Fibroblast of skin of scalp (primary cell): ENCODE measurements at places on chromosomes 4 and X.

- DNase-seq: peak; percentile 34
These were observed 38.2 kb downstream of the HPGDS start for GRCh38 chr4:94304365-94304971.

DNA sequence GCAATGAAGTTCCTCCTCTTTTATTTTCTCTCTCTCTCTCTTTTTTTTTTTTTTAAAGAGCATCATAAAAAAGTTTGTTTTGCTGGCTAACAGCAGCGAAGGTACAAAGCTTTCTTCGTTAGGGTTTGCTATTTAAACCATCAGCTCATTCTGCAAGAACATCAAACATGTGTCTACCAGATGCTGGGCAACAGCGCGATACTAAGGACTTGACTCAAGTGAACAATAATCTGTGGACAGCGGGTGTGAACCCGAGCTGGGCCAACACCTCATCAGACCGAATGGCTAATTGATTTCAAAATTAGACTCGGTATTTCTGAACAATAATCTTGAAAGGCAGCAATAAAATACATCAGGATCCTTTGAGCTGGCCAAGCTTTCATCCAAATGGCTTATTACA, 246.4 kb downstream of the FBXO8 start:
- DNase-seq: no peak

- no peak for DNase-seq
These were observed 216.5 kb downstream of the MID1IP1 start for GRCh38 chrX:39017716-39018115.

- no peak for DNase-seq
These were observed 142.5 kb downstream of the RASL11B start for GRCh38 chr4:53004497-53005148.

DNA sequence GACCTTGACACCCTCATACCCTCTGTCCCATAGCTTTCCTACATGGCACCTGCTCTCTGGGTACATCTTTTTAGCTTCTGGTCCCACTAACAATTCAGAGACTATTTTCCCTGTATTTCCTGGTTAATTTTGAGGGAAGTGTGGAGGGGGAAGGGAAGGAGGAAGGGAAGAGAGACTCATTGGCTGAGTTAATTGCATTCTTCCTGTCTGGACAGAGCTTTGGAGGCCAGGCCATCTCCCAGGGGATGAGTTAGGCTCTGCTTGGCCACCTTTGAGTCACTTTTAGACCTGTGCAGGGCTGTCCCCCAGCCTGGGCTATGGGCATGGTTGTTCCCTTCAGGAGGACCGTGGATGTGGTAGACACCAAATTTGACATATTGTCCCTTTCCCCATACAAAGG, 167.9 kb upstream of the PGRMC2 start:
- DNase-seq: no peak

- DNase-seq: no peak
These were observed 220.4 kb upstream of the AGTR2 start for GRCh38 chrX:115949900-115950822.

- no peak for DNase-seq
These were observed 107.4 kb upstream of the MAMLD1 start for GRCh38 chrX:150255441-150256296.

DNA sequence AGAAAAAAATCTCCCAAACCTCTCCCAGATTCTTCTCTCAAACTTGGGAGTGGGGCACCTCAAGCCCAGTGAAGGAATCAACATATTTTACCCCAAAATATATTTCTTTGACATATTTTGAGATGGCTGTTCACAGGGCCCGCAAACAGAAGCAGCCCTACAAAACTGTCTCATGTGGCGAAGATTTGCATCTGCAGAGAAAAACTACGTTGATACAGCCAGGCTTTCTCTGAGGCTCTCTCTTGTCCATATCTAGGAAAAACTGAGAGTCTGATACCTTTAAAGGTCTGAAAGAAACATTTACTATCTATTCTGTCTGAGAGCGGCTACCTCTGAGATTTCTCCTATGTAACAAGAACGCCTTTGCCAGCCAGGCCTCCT, 23.3 kb upstream of the TMSB4X start:
- DNase-seq: no peak

DNA sequence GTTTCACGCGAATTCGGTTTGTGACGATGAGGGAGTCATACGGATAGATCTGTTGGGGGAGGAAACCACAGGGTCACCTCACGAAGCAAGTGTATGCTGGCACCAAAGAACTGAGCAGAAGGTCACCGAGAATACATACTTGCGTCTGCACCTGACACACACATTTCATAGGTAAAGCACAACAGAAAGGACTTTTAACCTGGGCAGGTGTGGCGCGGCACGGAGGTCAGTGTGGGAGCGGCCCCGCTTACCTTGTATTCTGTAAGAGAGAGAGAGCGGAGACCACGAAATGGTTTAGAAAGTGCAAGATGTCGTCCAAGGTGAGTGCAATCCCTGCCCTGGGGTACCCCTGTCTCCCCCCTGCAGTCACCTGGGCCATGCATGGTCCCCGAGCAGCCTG, 43.6 kb upstream of the AFAP1 start:
- no peak for DNase-seq

DNA sequence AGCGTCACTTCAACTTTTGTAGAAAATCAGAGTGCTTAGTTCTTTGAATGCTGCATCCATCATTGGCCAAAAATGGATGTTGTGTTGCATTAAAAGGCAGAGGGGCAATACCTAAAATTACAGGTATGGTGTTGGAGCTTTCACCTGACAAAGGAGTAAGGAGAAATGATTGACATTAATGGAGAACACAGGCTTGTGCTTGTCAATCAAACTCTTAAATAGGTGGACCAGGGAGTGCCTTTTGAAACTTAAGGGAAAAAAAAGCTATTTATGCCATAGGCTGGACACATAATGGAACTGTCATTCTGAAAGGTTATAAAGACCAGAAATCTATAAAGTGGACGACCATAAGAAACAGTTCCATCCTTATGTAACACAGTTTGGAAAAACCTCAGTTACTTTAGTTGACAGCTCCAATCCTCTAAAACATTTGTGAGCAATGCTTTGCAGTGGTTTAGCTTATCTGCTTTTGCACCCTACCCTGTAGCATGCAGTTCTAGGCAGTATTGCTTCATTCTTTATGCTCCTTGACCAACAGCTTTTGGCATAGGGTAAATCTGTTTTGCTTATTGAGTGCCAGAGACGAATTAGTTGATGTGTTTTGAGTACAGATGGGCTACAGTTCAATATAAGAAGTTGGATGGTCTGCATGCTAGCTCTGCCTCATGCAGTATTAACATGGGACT, 2.4 kb downstream of the HADH start:
- DNase-seq: no peak

- DNase-seq: peak; percentile 35
These were observed 124.6 kb downstream of the NDST3 start for GRCh38 chr4:118158763-118159375.

GRCh38 chr4:48242511-48243195, 27.0 kb downstream of the TEC start:
- no peak for DNase-seq

DNA sequence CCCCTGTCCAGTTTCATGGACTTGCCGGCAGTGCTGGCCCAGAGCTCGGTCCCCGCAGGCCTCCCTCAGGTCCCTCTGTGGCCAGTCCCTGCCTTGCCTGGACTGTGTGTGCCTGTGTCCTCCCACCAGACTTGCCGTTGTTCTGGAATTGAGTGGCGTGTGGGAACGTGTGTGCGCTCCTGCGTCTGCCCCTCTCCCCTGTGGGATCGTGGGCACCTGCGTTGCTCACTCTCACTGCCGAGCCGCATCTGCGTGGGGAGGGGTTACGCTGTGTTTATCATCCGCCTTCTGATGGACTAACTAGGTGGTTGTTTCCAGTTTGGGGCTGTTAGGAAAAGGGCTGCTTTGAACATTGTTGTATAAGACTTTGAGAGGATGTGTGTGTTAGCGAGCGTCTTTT, 21.2 kb downstream of the PCGF3 start:
- DNase-seq: no peak

DNA sequence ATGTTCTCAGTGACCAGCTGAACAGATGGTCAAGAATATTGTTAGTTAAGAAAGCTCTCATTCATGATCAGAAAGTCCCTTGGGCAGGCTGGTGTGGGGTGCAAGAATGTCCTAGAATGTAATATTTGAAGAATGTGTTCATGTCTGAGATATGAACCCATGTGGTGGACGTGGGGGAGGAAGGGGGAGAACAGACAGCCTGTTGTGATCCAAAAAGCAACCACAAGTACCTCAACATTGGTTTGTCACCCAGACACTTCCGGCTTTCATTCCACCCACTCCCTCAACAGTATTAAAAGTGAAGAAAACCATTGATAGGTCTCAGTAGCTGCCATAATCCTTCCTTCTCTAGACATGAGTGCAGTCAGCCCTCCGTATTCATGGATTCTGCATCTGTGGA, 82.2 kb downstream of the MAML3 start:
- DNase-seq: peak; percentile 97

- peak; percentile 33 for DNase-seq
These were observed 9.0 kb upstream of the RPL34 start for GRCh38 chr4:108611365-108611764.

DNA sequence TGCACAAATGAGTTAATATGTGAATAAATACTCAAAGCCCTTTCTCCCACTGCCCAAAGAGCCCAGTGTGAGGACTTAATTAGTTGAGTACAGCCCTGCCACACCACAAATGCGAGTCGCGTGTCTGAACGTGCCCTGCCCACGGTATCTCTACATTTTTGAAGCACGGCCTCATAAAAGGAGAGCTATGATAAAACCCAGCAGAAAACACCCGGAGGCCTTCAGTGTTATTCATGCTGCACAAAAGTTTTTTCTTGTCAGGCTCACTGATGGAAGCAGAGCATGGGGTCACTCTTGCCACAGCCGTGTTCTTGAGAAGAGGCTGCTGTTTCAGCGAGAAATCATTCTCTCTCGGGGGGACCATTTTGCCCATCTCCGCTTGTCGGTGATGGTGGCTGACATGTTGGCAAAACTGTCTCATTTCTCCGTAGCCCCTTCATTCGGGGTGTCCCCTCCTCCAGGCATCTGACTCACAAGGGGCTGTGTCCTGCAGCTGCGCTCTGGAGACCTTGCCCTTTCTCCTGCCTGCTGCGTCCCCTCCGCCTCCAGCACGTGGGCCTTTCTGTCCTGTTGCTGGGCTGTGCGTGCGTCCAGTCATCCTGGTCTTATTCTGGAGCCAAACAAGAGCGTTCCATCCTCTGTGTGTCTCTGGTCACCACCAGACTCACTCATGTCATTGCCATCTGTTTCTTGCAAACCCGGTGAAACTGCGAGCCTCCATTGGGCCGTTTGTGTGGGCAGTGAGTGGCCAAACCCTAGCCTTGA, 88.8 kb downstream of the SORCS2 start:
- DNase-seq: peak; percentile 69

GRCh38 chrX:134990801-134991481, at the start of gene SMIM10:
Gene SMIM10, plus strand, starts transcription at chrX:134990991. Its CDS starts 105 bp downstream, at chrX:134991096.
- DNase-seq: peak; percentile 75

DNA sequence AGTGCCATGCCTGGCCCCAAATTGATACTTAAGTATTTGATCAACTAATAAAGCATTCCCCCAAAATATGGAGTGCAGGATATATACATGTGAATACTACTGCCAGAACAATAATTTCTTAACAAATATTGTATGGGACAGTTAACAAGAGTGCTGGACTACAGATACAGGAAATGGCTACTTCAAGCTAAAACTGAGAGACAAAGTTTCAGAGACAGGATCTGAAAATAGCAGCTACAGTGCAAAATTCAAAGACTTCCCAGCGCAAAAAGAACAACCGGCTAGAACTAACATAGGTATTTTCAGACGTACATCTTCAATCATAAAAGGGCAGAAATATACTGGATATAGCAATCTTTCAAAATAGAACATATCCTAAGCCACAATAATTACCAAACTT, 6.3 kb downstream of the ATRX start:
- DNase-seq: no peak

DNA sequence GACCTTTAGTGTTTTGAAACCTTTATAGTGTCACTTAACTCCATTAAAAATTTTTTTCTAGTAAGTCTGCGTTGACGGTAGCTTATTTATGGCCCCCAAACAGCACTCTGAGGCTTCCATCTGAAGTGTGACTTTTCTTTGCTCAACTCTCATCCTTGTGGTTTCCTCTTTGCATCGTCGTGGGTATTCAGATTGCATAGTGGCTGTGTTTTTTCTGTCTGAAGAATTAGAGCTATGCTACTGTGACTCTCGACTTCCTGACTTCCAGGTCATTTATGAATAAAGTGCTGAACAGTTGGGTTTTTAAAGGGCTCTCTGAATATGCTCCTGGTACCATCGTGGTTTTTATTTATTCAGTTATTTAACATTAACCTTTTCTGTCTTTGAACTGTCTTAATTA, 44.9 kb downstream of the JADE1 start:
- peak; percentile 64 for DNase-seq

- peak; percentile 57 for DNase-seq
These were observed 68.6 kb downstream of the NHS start for GRCh38 chrX:17443556-17443955.

DNA sequence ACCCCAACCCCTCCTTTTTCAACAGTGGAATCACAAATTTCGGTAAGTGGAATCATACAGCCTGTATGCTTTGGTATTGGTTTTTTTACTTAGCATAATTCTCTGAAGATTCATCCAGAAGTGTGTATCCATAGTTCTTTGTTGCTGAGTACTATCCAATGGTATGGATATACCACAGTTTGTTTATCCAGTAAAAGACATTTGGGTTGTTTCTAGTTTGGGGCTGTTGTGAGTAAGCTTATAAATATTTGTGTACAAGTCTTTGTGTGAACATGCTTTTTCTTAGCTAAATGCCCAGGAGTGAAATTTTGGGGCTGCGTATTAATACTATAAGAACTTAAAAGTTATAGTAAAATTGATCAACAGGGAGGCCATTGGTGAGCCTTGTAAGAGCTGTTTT, 57.5 kb upstream of the GC start:
- DNase-seq: no peak
